ENCODE measurements at places on chromosomes 12 and 14.

GRCh38 chr12:78328524-78328923 lies 497.8 kb downstream of the NAV3 start:
- DNase-seq: no peak

DNA sequence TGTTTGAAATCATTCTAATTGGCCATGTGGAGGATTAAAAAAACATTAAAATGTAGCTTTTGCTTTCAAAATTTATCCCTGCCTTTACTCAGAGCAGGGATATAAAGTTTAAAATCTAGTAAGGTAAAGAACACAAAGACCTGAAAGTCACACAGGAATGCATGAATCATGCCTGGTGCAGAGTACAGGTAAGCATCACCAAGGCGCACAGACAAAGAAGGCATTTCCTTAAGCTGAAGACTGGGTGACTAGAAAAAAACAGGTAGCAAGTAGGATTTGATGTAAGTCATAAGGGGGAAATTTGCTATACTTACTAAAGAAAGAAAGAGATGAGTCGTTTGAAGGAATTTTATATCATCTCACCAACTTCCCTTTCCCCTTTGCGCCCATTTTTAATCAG lies 405.6 kb downstream of the GXYLT1 start:
- DNase-seq: no peak

- peak; percentile 41 for DNase-seq
Observed at GRCh38 chr12:38138225-38139221, 178.1 kb upstream of the ALG10B start.

- DNase-seq: peak; percentile 94
Observed at GRCh38 chr14:25006961-25007795, 42.8 kb downstream of the STXBP6 start.

DNA sequence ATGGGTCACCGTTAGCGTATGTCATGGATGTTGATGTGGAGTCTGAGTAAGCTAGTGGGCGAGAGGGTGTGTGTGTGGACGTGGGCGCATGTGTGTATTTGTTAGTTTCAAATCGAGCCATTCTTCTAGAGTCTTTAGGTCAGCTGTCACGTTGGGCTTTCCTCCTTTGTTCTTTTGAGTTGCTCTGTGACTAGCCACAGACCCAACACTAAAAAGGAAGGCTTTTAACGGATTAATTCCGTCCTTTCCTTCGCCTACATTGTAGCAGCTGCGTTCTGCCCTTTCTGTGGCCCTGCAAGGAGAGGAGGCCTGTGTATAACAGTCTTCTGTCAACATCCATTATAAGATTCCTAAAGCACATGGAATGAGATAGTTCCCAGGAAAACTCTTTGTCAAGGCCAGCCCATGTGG lies 117.2 kb upstream of the DNM1L start:
- no peak for DNase-seq

DNA sequence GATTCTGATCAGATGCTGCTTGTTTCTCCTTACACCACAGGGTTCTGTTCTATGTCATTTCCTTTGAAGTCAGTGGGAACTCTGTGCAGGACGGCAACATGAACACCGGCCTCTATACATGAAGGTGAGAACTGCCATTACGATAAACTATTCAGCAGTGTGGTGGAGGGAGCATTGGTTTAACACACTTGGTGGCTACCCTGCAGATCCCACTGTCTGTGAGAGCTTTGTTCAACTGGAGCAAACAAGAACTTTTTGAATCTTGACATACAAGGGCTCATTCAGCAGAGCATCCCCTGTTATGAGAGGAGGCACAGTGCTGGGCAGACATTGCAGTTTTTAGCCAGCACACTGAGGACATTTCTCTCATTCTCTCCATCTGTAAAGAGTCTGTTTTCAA lies 10.7 kb upstream of the FRS2 start:
- DNase-seq: no peak

- DNase-seq: no peak
Observed at GRCh38 chr12:24138041-24138440, 188.6 kb upstream of the SOX5 start.

DNA sequence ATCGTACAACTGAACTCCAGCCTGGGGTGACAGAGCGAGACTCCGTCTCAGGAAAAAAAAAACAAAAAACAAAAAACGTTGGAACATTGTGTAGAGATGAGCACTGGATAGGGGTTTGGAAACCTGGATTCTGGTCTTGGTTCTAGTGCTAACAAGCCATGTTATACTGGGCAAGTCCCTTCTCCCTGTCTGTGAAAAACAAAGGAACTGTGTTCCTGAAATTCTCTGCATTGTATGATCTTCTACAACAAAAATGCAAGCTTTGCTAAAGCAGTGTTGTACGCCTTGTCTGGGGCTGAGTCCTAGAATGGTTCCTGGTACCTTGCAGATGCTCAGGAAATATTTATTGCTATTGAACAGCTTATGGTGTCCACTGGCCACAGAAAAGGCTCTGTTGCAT lies 13.4 kb downstream of the GPRC5D start:
- DNase-seq: no peak

- DNase-seq: peak; percentile 86
Observed at GRCh38 chr12:113222730-113223531, 1.7 kb downstream of the TPCN1 start.

GRCh38 chr12:31263661-31264060 lies 62.3 kb downstream of the SINHCAF start:
- no peak for DNase-seq

Data from fibroblast of skin of abdomen (primary cell).